ENCODE measurements at places on chromosomes 7 and 10.
A peak's percentile ranks its signal among the peaks of the same experiment; 100 is the strongest.

GRCh38 chr10:103643381-103643780 lies 149.9 kb downstream of the NEURL1 start:
- no peak for DNase-seq

DNA sequence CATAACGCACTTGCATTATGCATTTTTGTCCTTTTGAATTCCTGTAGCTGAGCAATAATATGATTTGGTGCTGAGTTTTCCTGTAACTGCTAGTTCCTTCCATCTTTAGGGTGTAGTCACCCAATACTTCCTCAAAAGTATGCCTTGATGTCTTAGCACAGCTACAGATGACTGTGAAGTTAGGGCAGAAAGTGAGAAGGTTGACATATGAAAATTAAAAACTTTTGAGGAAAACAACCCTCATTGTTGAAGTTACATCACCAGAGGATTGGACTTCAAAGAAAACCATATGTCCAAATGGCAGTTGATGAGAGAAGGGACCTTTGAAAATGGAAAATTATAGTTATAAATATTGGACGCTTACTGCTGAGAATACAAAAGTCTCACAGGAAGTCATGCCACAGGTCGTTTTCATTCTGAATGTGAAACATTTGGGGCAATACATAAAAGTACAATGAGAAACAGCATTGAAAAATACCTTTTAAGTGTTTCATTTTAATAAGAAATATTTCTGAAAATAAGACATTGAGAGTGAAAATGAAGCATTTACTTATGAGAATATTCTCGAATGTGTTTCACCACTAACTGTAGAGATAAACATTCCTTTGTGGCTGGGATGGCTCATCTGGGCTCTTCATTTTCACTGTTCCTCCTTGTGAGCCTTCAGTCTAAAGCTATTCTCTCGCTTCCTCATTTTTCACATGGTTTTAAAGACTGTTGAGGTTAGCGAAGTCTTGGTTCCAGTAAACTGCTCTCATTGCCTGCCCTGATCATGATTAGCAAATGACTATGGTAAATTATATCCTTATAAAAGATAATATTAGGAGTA lies 61.4 kb upstream of the NME8 start:
- DNase-seq = no peak

DNA sequence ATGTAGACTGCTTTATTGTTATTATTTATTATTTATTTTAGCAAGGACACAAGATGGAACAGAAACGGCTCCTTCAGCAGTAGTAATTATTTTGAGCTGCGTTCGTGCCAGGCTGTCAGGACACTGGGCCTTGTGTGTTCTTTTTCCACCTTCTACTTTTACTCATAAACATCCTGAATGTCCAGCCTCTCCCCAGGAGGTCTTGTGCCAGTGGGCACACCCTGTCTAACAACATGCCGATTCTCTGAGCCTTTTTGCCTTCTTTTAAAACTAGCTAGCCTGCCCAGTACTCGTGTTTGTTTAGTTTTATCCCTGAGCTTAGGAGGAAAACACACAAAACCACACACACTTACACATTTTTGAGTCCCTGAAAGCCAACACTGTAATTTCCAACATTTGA lies 1.2 kb downstream of the SCIN start:
- DNase-seq = no peak

- DNase-seq = peak; percentile 51
Observed at GRCh38 chr7:140475747-140476333, 3.5 kb downstream of the MKRN1 start.

DNA sequence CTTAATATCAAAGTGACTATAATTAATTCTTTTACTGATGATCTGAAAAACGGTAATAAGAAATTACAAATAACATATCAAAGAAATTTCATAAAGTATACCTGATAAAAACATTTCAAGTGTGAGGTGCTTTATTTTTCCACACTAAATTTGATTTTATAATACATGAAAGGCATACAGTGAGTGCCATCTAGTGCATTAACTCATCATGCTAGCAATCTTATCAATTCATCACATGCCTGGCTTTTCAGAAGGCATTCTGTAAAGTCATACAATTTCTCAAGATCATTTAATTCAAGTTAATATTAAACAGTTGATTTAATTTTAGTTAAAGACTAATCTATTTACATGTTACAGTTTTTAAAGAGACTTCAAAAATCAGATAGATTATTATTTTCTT lies 1020.9 kb downstream of the GATA3 start:
- no peak for DNase-seq

GRCh38 chr7:51315393-51316261 lies 982 bp downstream of the COBL start:
- no peak for DNase-seq

DNA sequence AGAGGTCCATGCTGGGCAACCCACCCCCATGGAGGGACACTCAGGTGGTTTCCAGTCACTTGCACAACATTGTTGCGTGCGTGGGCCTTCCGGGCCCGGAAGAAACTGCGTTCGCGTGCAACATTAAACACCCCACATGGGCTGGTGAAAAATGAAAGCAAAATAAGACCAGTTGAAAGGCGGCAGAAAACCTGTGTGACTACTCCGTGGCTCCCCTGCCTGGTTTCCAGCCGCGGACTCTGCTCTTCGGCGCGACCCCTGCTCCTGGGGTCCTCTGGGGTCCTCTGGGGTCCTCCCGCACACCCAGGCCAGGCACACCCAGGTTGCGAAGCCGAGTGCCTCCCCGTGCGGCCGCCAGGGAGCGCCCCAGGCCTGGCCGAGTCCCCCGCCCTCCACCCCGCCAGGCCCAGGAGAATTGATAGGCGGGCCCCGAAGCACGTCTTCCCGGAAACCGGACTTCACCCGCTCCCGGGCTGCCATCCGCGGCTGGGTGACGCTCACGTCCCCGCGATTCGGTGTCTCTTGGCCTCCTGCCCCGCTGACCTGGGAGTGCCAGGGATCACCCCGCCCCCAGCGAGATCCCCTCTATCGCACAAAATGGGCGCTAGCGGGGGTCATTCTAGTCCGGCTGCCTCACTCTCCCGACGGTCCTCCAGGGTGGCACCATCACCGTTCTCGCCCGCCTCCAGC lies 1.9 kb upstream of the SH2D4B start:
- peak; percentile 83 for DNase-seq

DNA sequence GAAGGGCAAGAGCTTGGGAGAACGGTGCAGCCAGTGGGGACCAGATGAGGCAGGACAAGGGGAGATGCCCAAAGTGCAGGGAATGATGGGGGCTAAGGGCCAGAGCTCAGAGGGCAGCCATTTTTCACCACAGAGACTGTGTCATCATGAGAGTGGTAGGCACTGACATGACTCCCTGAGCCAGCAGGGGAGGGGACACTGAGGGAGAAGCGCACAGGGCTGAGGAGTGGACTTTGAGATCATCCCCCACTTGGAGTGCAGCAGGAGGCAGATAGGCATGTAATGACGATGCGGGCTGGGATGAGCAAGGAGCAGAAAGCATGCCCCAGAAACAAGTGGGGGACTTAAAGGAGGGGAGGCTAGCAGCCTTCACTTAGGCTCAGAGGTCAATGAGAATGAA lies 5.2 kb upstream of the SMKR1 start:
- no peak for DNase-seq

DNA sequence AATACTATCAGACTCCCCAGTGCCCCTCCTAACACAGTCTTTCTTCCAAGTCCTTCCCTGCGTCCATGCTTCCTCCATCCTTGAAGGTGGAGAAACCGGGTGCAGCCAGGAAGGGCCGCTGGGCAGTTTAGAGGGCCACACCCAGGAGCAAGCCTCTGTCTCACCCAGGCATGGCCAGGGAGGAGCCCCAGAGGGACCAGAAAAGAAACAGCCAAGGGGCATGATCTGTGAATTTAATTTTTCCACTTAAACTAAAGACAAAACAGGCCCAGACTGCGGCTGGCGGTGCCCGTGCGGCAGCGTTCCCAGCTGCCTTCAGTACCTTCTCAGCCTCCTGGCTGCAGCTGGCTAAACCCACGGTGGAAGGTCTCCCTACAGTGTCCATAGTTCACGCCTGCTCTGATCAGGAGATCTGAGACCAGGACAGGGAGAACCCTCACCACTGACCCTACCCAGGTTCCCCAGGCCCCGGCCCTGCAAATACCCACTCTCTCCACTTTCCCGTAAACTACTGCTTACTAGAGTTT lies 12.9 kb downstream of the UNCX start:
- no peak for DNase-seq

GRCh38 chr10:27537787-27538186 lies 33.7 kb downstream of the RAB18 start:
- no peak for DNase-seq

DNA sequence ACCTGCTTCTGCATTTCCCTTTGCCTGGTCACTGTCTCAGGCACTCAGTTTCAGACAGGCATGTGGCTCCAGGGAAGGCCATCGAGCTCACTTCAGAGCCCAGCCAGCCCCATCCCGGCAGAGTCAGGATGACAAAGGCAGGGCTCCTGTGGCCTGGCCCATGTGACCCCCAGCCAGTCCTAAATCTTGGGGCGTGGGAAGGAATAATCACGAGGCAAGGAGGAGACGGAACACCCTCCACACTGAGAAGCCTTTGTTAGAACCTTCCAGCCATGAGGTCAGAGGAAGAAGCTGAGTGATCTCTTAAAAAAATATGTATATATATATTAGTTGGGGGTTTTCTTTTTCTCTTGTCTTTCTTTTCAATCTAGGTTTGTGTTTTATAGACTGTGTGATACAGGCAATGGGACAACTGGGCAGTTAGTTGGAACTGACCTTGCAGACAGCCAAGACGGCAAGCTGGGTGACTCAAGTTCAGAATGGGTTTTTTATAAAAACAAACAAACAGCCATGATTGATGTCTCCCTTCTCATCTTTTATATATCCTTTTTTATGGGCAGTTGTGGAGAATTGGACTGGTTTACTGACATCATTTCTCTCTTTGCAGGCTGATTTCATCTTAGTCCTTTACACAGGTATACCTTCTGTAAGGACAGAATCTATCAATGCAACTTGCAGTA lies 60.8 kb downstream of the CHN2 start:
- no peak for DNase-seq

- no peak for DNase-seq
Observed at GRCh38 chr10:47151920-47152319, 148.1 kb upstream of the GDF10 start.

DNA sequence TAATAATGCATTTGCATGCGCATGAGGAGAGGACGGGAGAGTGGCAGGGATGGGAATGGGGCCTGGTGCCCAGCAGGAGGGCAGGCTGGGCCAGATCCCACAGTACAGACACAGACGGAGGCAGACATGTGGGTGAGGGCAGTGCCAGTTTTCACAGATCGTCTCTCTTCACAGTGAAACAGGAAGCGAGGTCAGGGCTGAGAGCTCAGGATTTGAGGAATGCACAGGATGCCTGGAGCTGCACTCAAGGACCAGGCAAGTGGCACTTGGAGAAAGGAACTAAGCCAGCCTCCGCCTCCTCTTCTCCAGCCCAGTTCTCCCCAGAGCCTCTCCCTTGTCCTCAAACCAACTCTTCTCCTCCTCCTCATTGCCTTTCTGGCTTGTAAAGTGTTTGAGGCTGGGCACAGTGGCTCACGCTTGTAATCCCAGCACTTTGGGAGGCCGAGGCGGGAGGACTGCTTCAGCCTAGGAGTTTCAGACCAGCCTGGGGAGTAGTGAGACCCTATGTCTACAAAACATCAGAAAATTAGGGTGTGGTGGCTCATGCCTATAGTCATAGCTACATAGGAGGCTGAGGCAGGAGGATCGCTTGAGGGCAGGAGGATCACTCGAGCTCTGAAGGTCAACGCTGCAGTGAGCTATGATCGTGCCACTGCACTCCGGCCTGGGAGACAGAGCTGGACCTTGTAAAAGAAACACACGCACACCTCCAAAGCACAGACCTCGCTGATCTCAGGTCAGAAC lies 115.2 kb downstream of the HIP1 start:
- DNase-seq = no peak

Data from hepatic stellate cell (primary cell).